GM13976 (cell line): ENCODE measurements at places on chromosomes 5 and 9.

GRCh38 chr5:112283943-112284929 is 134.8 kb downstream of the EPB41L4A start:
- DNase-seq: no peak

- DNase-seq: no peak
These were observed 626.2 kb downstream of the TLR4 start for GRCh38 chr9:118330191-118330986.

DNA sequence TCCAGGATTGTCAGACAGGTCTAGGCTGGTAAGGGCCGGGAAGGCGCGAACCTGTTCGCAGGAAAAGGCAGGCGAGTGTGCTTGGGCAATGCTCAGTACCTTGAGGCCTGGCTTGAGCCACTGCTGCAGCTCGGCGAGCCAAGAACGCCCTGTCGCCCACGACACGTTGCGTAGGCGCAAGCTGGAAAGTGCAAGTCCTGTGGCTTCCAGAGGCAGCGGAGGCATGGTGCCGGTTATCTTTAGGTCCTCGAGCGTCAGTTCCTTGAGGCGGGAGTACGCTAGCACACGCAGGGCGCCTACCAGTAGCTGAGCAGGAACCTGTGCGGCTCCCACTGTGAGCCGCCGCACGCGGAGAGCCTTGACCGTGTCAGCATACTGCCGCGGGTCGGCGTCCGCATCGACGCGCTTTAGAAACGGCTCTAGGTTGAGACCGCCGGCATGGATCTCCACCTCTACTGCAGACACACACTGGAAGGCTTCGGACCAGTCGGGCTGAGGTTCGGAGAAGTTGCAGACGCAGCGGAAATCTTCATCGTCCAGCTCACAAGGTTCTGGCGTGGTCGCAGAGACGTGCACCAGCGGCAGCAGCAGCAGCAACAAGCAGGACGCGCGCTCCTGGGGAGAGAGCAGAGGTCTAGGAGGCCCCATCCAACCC is 482 bp downstream of the CD14 start:
- DNase-seq: peak; percentile 68

DNA sequence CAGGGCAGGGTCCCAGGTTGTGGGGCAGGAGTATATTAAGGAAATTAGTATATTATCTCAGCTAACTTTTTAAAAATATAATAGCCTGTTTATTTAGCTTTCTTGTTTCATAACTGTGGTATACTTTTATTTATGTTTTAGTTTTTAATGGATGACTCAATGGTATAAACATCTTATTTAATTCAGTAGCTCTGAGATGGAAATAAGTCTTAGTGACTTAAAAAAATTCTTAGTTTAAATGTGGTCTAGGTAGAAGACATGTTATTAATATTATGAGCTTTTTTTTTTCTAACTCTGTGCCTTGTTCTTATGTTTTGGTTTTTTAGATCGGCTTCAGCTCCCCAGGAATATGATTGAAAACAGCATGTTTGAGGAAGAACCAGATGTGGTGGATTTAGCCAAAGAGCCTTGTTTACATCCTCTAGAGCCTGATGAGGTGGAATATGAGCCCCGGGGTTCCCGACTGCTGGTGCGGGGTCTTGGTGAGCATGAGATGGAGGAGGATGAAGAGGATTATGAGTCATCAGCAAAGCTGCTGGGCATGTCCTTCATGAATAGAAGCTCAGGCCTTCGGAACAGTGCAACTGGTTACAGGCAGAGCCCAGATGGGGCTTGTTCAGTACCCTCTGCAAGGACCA is 43.1 kb downstream of the LNPEP start:
- no peak for DNase-seq

- no peak for DNase-seq
These were observed 102.5 kb downstream of the LIFR start for GRCh38 chr5:38453921-38454320.

- DNase-seq: no peak
These were observed 593 bp upstream of the NAA35 start for GRCh38 chr9:85940275-85940831.

DNA sequence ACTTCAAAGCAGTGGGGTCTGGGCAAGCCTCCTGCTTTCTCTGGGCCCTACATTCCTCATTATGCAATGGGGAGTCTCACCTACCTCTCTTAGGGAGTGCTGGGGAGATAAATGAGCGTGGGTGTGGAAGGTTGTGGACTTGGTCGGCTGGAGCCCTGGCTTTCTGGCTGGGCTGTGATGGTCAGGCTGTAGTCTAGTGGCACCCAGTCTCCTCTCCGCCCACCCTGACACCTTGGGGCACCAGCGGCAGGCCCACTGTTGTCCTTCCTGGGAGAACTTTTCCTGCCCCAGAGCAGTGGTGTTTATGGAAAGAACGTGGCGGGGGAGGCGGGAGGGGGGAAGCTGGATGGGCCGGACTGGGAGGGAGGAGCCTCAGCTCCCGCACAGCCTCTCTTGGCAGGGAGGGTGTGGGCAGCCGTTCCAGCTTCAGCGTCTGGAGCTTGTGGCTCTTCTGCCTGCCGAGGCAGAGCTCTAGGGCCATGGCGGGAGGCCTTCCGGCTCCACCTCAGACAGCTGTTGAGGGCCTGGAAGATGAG is 4.1 kb downstream of the PTGS1 start:
- no peak for DNase-seq

DNA sequence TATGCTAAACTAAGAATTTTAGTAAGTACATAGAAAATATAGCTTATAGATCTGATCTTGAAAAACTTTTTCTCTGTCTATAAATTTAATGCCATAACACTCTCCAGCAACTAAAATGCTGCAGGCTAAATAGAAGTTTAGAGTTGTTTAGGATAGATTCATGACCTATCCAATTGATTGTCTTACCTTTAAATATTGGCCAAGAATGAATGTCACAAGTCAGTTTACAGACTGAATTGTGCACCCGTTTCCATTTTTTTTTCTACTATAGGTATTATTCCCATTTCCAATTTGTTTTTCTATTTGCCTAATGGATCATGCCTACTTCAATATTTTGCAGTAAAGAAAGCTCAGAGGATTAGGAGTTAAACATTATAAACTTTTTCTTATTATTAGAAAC is 129.5 kb downstream of the MLLT3 start:
- DNase-seq: no peak

GRCh38 chr9:70131296-70131695 is 87.6 kb downstream of the MAMDC2 start:
- DNase-seq: no peak

DNA sequence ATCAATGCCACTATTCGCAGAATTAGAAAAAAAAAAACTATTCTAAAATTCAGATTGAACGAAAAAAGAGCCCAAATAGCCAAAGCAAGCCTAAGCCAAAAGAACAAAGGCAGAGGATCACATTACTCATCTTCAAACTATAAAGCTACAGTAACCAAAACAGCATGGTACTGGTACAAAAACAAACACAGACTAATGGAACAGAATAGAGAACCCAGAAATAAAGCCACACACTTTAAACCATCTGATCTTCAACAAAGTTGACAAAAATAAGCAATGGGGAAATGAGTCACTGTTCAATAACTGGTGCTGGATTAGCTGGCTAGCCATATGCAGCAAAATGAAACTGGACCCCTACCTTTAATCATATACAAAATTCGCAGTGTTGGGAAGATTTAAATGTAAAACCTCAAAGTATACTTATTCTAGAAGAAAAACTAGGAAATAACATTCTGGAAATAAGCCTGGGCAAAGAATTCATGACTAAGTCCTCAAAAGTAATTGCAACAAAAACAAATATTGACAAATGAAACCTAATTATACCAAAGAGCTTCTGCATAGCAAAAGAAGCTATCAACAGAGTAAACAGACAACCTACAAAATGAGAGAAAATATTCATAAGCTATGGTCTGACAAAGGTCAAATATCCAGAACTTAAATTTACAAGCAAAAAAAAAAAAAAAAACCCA is 153.7 kb downstream of the NDUFS4 start:
- no peak for DNase-seq

DNA sequence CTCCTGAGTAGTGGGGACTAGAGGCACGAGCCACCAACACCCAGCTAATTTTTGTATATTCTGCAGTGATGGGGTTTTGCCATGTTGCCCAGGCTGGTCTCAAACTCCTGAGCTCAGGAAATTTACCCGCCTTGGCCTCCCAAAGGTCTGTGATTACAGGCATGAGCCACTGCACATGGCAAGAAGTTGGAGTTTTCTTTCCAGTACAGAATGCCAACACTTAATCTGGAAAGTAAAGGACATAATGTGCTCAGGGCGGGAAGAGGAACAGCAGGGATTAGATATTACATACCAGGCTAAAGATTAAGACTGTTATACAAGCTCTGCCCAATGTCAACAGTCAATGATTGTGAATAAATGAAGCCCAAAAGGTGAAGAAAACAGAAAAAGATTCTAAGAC is 47.2 kb upstream of the AGXT2 start:
- no peak for DNase-seq

DNA sequence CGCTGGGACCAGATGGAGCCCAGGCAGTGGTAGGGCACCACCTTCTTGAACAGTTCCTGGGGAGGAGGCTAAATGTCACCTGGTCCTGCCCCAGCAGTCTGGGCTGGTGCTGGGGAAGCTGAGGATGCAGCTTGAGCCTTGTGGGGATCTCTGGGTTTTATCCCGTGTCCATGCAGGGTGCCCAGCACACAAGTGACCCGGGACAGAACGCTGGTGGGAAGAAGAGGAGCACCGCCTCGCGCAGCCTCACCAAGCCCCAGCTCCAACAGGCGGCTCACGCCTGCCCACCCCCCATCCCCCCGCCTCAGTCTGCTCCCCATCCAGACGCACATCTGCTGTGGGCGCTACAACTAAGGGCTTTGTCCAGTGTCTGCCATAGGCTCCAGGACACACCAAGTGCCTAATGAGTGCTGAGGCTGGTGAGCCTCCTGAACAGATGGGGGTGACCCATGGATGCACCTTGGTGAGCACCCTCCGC is 13.8 kb downstream of the RALGDS start:
- DNase-seq: no peak

GRCh38 chr9:90805006-90805996 is 3.7 kb downstream of the SYK start:
- no peak for DNase-seq

DNA sequence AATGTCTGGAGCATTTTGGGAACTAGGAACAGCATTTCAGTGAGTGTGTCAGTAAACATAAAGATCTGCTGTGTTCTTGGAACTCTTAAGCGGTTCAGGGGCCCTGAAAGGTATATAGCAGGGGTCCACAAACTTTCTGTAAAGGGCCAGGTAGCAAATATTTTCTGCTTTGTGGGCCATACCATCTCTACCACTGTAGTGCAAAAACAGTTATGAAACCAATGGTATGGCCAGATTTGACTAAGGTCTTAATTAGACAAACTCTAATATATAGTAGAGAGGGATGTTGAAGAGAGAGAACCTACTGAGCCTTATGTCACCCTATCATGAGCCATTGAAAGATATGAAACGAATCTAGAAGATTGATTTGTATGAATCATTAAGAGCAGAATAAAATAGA is 5.3 kb downstream of the TNPO1 start:
- DNase-seq: no peak

DNA sequence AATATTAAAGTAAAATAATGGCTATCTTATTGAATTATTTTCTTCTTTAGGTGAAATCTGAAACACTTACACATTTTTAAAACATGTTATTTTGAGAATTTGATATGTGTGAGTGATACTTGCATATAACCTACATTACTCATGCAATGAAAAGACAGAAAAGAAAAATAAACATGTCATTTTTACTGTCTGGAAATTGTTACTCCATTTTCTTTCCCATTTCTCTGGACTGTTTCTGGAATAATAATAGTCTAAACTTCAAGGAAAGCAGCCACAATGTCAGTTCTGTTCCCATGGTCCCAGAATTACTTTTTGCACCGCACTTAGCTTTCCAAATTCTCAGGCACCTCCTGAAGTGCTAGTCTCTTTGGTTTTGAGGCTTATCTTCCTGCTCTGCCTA is 145.5 kb downstream of the PRR16 start:
- DNase-seq: no peak

- DNase-seq: no peak
These were observed 1143.2 kb upstream of the CDH6 start for GRCh38 chr5:30050056-30050815.

GRCh38 chr5:79181419-79182022 is 54.4 kb upstream of the JMY start:
- peak; percentile 27 for DNase-seq

- DNase-seq: no peak
These were observed 37.4 kb upstream of the TNFAIP8 start for GRCh38 chr5:119318256-119318894.

DNA sequence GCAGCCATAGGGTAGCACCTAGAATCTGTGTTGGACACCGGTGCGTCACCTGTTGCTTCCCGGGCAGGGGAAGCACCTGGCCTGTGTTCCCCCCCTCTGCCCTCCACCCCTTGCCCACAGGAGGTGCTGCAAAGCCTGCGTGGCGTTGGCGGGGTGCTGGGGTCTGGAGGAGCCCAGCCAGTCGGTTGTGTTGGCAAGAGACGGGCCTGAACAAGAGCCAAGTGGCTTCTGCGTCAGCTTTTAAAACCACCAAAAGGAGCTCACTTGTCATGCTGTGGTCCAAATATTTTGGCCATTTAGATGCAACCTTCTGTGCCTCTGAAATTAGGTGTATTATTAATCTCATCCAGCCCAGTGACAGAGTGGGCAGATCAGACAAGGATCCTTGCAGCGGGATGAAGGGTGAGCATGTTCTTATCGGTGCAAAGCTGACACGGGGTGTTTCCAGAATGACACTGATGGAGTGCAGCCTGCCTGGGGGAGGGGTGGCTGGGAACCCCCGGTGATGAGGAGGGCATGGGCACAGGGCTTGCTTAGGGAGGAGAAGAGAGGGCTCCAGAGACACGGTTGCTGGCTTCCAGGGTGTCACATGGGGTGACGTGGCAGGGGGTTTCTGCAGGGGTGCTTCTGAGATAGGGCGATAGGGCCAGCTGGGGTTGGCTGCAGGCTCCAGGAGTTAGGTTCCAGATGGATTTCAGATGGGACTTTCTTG is 9.7 kb upstream of the RXRA start:
- no peak for DNase-seq

- DNase-seq: no peak
These were observed 65.0 kb upstream of the CTXN3 start for GRCh38 chr5:127583866-127584265.

DNA sequence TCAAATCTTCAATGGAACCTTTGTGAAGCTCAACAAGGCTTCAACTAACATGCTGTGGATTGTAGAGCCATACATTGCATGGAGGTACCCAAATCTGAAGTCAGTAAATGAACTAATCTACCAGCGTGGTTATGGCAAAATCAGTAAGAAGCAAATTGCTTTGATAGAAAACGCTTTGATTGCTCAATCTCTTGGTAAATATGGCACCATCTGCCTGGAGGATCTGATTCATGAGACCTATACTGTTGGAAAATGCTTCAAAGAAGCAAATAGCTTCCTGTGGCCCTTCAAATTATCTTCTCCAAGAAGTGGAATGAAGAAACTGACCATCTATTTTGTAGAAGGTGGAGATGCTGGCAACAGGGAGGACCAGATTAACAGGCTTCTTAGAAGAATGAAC is 54.7 kb upstream of the TTC39B start:
- no peak for DNase-seq

GRCh38 chr5:91311697-91312501 is 71.2 kb downstream of the ARRDC3 start:
- DNase-seq: peak; percentile 44
